ENCODE measurements at places on chromosomes 2 and 18.

- no peak for DNase-seq
These were observed 27.0 kb upstream of the CCDC93 start for GRCh38 chr2:118040891-118041290.

DNA sequence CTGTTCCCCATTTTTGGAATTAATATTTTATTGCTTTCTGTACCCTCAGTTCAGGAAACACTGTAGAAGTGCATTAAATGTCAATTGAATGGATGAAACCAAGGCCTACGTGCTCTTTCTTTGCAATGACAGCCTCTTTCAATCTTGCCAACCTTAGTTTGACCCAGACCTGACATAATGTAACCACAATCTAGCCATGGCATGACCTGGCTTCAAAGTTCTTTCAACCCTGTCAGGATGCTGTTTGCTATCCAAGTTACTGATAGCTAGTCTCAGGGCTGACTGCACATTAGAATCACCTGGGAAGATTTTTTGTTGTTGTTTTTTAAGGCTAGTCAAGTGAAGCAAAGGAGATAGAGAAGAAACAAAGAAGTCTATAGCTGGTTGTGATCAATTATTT, 190.9 kb upstream of the PKDCC start:
- DNase-seq: no peak

GRCh38 chr18:59957957-59958356, 58.2 kb downstream of the PMAIP1 start:
- DNase-seq: no peak

GRCh38 chr2:230877116-230877758, 12.5 kb downstream of the ITM2C start:
- DNase-seq: no peak

GRCh38 chr18:2083691-2084090, 487.6 kb downstream of the METTL4 start:
- DNase-seq: no peak

DNA sequence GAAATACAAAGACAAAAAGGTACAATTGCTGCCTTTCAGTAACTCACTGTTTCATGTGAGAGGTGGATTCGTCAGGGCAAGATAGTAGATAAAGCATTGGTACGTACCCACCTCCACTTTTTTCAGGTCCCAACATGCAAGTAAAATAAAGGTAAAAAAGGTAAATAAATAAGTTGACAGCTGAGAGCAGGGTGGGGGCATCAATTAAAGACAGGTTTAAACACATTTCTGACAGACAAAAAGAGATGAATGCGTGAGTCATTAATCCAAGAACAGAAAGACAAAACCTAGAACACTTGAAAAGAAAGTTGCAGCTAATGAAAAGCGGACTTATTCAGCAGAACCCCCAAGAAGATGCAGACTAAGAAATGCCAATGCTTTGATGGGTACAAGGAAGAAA, 979.6 kb upstream of the CDH2 start:
- DNase-seq: no peak

GRCh38 chr2:209830722-209831465, 59.3 kb downstream of the UNC80 start:
- no peak for DNase-seq

DNA sequence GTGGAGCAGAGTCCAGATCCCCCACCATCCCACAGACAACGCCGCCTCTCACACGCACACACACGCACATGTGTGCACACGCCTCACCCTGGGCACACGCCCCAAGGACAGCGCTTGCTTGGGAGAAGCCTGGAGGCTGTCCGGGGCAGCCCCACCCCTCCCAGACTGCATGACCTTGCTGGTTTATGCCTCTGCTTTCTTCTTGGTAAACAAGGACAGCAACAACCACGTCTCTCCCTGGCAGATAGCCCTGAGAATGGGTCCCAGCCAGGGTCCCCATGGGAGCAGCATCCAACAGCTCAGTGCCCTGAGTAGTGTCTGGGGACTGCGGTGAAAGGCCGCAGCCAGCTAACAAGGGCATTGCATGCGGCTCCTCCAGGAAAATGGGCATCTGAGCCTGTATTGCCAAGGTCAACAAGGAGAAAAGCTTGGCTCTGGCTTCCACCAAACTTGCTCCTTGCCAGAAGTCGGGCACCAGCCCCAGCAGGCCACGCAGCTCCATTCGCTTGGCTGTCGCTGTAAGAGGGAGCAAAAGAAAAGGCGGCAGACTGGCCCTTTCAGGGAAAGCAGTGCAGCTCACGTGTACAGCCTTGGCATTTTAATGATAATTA, 234.6 kb downstream of the EIPR1 start:
- DNase-seq: no peak

- DNase-seq: no peak
These were observed 15.2 kb downstream of the TSPYL6 start for GRCh38 chr2:54240515-54241469.

DNA sequence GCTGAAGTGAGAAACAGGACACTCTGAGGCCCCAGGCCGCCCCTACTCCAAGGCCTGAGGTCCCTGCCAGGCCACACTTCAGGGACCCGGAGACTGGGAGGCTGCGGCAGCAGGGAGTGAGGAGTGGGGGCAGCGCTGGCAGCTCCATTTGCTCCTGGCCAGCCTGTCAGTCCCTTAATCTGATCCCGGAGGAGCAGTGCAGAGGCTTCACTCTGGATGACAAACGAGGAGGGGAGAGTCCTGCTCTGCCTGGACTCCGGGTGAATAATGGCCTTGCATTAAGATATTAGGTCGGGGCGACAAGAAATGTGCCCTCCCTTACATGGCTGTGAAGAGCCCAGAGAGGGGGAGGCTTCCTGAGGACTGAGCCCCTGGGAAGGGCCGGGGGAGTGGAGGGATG, 14.3 kb upstream of the PRSS56 start:
- DNase-seq: no peak

GRCh38 chr2:142020368-142020767, 110.4 kb downstream of the LRP1B start:
- no peak for DNase-seq

DNA sequence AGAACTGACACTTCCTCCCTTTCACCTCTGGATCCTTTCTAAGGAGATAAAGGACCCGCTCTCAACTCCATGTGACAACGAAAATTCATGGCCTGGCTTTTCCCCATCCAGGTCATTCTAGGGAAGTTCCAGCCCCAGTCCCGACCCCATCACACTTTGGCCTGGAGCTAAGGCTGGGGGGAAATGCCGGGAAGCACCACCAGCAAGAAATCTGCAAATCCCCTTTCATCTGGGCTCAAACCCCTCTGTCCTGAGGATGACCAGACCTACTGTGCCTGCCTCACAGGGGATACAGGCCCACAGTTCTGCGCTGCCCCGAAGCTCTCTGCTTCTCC, 1.3 kb downstream of the SIX2 start:
- no peak for DNase-seq

DNA sequence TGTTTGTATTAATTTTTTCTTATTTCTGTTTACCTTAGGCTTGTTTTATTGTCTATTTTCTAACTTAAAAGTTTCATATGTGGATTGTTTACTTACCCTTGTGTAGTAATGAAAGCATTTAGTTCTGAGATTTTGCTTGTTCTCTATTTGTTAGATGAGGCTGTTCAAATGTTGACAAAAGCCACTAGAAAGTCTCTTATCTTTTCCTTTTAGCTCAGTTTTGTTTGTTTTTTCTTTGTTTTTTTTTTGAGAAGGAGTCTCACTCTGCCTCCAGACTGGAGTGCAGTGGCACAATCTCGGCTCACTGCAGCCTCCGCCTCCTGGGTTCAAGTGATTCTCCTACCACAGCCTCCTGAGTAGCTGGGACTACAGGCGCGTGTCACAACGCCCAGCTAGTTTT, 30.9 kb downstream of the USP14 start:
- no peak for DNase-seq

DNA sequence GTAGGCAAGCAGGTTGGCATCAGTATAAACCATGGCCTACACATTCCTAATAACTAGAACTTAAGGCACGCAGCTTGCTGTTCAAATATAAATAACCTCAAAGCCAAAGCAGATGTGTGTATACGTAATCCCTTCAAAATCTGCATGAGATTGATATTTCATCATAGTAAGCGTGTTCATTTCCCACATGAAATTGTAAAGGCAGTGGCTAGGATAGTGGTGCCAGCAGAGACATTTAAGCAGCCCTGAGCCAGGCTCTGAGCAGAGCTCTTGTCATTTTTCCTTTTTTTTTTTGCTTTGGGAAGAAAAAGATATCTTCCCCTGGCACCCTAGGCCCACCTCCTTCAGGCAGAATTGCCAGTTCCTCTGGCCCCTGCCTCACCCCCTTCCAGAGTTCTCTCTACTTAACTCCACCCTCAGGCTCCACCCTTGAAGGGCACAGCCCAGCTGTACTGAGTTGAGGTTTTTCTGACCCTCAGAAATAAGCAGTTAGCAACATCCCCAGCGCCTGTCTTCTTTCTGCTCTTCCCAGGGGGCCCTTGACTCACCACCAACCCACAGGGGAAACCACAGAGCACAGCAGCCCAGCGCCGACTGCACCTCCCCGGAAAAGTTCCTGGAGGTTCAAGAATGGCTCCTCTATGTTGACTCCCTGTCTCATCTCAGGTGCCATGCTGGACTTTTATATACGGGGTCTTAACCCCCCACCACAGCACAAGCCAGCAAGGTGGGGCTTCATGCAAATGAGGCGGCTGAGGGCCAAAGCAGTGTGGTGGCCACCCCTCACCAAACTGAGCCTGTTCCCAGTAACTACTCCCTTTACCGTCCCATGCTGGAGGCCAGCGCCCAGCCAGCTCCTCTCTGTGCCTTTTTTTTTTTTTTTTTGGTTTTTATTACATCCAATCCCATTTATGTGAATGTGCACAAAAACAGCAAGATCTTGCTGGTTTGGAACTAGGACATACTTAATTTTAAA, 84.7 kb downstream of the EHD3 start:
- DNase-seq: no peak

- DNase-seq: no peak
These were observed 757.1 kb upstream of the PIK3C3 start for GRCh38 chr18:41197967-41198366.

DNA sequence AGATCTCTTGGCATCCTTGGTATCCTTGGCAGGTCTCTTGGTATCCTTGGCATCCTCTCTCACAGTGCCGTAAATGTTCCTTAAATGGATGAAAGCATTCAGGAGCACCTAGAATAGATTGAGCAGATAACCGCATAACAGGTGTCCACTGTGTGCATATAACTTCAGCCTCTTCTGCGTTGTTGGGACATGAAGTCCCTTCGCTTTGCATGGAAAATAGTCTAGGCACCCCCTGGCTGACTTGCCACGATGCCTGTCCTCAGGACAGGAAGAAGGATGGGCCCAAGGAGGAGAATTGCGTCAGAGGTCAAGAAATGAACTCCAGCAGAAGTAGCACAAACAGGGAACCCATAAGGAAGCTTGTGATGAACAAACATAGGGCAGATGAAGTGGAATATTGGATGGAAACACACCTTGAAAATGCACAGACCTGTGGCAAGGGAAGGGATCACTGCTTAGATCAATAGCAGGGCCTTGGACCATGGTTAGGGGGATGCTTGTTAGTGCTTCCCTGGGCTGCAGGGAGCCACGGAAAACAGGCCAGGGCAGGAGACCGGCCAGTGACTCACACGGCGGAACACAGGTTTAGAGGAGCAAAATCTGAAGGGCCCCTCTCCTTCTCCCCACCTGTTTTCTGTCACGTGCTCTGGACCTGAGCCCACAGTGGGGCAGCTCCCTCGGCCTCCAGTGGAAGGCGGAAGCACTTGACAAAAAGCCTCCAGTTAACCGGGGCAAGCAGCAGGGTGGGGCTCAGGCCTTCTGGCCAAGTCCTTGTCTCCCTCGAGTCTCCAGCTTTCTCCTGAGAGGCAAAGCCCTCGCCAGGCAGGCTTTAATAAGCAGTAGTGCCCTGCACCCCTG, 99.2 kb upstream of the ASAP2 start:
- DNase-seq: no peak

DNA sequence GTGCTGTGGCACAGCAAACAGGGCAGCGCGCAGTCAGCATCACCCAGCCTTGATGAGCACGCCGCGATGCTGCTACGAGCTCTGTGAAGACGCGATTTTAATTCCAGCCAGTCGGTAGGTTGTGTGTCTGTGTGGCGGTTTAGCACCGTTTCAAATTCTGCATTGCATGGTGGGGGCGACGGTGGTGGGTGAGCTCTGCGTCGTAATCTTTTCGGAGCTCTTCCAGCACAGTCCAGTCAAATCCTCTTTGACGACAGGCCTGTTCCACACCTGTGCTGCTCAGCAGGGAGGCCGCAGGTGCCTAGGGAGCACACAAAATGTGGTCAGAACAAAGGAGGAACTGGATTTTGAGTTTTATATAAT, 8.6 kb downstream of the ALLC start:
- DNase-seq: no peak

DNA sequence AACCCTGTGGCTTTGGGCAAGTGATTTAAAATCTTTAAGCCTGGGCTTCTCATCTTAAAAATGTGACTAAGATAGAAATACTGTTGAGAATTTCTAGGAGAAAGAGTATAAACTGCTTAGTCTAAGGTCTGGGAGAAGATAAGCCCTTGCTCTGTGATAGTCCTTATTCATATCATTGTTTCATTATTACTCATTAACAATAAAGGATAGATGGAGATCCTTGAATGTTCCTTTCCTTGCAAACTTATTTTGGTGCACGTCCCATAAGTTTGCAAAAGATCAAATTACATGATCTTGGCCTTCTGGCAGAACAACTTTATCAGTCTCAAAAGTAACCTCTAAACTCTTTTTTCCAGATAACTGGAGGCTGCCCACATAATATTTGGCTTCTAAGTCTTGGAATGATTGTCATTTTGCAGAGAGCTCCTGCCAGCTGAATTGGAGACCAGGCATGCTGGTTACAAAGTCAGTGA, 138.3 kb downstream of the FAM124B start:
- no peak for DNase-seq

DNA sequence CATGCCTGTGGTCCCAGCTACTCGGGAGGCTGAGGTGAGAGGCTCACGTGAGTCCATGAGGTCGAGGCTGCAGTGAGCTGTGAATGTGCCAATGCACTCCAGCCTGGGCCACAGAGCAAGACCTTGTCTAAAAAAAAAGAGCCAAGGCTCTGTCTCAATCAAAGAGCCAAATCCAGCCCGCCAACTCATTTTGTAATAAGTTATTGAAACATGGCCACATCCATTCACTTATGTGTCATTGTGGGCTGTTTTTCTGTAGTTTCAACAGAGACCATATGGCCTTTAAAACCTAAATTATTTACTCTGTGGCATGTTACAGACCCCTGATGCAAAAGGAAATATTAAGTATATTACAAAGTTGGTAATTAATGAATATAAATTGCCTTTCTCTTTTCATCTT, 60.8 kb downstream of the GPR39 start:
- no peak for DNase-seq

DNA sequence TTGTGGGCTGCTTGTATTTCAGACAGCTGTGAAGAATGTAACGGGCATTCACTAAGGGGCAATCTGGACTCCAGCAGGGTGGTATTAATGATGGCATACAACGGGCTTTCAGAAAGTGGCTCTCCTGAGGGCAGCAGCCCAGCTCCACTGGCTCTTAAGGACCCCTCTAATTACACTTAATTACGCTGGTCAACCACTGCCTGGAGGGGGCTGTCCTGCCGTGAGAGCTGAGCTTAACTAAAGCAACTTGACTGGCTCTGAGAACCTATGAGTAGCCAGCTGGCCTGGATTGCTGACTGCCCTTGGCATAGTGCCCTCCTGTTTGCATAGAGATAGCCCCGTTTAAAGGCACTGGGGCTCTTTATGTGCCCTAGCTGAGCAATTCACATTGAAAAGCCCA, 3.8 kb downstream of the LIPG start:
- no peak for DNase-seq

GRCh38 chr2:100845141-100845991, 25.4 kb downstream of the NPAS2 start:
- no peak for DNase-seq
